ENCODE measurements at places on chromosomes 6 and 20.

DNA sequence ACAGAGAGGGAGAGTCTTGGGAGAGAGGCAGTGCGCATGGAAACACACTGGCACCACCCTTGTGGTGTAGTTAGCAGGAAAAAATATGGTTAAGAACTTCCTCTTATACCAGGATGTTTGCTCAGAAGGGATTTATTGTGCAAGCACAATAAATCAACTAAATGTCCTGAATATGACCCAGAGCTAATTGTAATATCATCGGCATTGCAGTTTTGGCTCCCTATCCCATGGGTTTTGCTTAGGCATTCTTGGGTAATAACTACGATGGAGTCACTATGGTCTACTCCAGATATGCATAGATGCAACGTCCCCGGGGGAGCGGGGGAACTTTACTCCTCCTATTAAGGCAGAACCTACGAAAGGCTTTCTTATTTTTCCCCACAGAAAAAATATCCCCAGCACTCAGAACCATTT, 751.6 kb downstream of the EYS start:
- no peak for DNase-seq

GRCh38 chr6:158249340-158249836, 62.9 kb upstream of the TULP4 start:
- DNase-seq: no peak

GRCh38 chr6:21026576-21027273, 492.5 kb downstream of the CDKAL1 start:
- no peak for DNase-seq

DNA sequence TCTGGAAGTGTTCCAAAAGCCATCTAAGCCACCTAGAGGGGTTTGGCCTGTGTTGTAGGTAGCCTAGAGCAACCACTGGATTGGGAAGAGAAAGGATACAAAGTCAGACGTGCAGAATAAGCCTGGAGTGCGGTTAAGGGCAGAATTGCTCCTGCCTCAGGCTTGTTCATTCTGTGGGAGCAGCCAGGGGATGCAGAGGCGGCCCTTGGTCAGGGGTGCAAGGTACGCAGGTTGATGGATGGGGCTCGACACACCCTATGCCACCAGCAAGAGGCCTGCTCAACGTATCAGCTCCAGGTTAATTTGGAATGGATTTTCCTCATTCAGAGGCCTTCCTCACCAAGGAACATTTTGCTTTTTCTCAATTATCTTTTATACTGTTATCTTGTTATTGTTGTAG, 129.8 kb downstream of the SLC23A2 start:
- no peak for DNase-seq

DNA sequence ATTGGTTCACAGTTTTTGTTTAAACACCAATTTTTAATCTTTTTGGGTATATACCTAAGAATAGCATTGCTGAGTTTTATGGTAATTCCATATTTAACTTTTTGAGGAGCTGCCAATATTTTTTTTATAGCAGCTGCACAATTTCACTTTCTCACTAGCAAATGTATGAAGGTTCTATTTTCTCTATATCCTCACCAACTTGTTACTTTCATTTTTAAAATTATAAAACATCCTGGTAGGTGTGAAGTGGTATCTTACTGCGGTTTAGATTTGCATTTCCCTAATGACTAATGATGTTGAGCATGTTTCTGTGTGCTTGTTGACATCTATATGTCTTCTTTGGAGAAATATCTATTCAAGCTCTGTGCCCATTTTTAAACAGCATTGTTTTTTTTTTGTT, 452.1 kb downstream of the GRIK2 start:
- peak; percentile 0 for DNase-seq

DNA sequence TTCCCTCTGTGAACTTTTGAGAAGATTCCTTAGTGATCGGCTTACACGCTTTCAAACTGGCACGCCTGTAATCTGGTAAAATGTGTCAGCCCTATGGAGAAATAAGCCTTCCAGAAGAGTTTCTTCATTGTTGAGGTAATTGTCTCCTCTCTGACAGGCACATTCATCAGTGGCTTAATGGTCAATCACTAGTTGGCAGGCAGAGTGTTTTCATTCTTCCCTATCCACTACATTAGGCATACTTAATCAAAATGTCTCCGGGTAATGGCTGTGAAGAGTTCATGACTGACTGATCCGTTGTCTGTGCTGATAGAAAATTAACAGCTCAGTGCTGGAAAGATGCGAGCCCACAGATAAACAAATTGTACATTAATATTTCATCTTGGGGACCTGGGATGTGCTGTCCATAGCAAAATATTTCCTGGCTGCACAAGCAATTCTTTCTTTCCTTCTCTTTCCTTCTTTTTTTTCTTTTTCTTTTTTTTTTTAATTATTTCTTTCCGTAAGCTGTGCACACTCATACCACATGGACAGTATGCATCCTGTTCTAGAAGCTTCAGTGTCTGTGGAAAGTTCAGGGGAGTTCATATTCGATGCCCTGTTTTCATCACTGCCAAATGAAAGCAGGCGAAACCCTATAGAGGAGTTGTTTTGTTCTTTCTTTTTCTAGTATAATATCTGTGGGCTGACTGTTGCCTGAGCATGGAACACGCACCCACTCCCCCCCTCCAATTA, 31.4 kb downstream of the TSHZ2 start:
- no peak for DNase-seq

GRCh38 chr6:20673458-20673857, 139.2 kb downstream of the CDKAL1 start:
- DNase-seq: no peak

DNA sequence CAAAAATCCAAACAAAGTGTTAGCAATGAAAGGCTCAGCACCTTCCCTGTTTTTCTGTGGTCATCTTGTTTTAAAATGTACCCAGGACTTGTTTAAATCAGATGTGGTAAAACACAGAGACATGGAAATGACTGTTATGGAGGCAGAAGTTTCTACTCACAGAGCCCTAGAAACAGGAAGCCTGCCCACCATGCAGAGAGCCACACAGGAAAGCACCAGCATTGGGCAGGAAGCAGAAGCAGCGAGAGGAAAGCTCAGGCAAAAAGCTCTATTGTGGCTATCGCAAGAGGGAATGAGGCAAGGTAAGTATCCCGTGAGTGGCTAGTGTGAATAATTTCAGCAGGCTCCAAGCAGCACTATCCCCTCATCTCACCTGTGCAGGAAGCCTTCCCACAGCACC, 42.8 kb downstream of the GPR6 start:
- peak; percentile 11 for DNase-seq

- DNase-seq: no peak
Measured at GRCh38 chr6:154058963-154059680, 20.1 kb downstream of the OPRM1 start.

- DNase-seq: no peak
Measured at GRCh38 chr6:152091851-152092341, 284.4 kb downstream of the ESR1 start.

DNA sequence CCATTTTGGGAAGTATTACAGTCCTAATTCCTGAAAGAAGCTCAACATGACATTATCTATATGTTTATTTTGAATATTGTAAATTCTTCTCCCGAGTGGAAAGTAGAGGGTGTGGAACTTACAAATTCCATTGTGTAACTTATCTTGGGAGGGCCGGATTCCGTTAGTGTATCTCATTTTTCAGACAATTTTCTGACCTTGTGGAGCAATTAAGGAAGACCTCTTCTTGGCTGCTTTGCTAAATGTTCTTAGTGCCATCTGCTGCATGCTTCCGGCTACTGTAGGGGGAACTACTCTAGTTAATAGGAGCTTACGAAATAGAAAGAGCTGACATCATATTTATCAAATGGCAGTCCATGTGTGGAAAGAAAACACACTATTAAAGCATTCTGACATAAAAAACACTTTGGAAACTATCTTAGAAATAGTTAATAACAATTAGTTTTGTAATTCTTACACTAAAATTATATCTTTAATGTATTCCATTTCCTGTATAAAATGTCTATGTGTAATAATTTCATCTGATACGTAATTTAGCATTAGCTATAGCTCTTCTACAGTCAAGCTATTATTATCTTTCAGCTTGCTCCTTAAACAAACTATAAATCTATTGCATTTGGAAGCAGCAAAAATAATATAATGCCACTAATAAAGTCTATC, 41.5 kb upstream of the KCNQ5 start:
- peak; percentile 5 for DNase-seq

GRCh38 chr20:10521068-10521831, 86.1 kb downstream of the SLX4IP start:
- peak; percentile 35 for DNase-seq

GRCh38 chr6:168154263-168154917, 75.4 kb upstream of the FRMD1 start:
- no peak for DNase-seq

- DNase-seq: no peak
Measured at GRCh38 chr6:169891846-169892245, 140.4 kb downstream of the ERMARD start.

GRCh38 chr6:148405894-148406293, 63.3 kb downstream of the SASH1 start:
- no peak for DNase-seq

DNA sequence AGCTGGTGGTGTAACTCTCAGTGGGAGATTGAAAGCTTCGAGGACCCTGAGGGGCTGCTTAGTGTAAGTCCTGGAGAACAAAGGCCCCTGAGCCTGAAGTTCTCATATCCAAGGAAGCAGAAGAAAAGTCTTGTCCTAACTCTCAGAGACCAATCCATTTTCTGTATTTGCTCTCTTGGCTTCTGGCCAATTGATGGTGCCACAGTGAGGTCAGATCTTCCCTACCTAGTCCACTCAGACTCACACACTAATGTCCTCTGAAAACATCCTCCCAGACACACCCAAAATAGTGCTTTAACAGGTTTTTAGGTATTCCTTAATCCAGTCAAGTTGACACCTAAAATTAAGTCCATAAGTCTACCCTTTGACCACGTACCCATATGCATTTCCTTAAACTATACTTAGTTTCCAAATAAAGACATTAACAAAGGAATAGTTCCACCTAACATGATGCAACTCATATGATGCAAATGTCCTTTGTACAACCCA, 29.4 kb downstream of the ZNF292 start:
- DNase-seq: no peak

- no peak for DNase-seq
Measured at GRCh38 chr6:16757332-16757731, 3.9 kb downstream of the ATXN1 start.

GRCh38 chr20:57986666-57987065, 241.8 kb downstream of the ANKRD60 start:
- DNase-seq: no peak

- DNase-seq: no peak
Measured at GRCh38 chr6:133768656-133769295, 120.1 kb upstream of the TCF21 start.

- DNase-seq: no peak
Measured at GRCh38 chr6:20348041-20348440, 53.6 kb upstream of the E2F3 start.

DNA sequence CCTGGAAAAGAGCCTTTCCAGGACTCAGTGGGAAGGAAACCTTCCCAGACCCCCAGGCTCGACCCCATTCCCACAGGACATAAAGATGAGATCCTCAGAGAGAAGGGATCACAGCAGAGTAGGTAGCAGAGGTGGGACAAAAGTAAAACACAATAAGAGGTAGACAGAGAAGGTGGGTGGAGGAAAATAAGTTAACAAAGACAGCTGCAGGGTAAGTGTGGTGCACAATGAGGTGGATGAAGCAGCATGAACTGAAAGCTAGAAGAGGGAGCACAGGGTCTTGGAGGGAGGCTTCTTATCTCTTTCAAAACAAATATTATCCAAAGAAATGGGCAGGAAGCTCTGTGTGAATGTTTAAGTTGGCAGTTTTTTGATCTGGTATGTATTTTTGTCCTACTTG, 14.0 kb upstream of the MAP7 start:
- no peak for DNase-seq

DNA sequence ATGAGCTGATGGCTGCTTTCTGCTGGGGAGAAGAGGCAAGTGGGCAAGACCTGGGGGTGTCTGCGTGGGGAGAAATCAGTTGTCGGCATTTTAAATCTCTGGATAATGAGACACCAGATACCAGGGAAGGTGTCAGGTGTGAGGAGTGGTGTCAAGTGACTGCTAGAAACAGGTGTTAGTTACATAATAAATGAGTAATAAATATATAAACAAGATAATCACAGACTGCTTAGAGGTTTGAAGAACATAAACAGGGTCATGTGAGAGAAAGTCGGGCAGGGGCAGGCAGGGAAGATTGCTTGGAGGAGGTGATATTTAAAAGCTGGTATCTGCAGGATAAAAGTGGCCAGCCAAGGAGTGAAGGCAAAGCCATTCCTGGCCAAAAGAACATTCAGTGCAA, 87.2 kb upstream of the RIN2 start:
- no peak for DNase-seq

GRCh38 chr20:57383447-57384347, 7.5 kb upstream of the RBM38 start:
- no peak for DNase-seq

- DNase-seq: no peak
Measured at GRCh38 chr20:34029415-34029814, 35.7 kb downstream of the RALY start.

DNA sequence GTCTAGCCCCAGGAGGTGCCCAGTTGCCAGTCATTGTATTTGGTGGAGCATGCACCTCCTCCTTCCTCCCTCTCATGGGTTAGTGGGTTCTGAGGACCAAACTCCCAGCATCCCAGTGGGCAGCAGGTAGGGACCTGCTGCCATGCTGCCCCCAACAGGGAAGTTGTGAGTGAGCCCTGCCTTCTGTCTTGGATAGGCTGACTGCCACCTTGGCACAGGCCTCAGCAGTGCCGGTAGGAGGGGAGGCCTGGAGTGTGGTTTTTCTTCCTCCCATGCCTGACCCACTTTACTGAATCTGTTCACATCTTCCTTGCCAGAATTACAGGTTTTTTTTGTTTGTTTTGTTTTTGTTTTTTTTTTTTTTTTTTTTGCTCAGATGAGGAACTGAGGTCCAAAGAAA, 24.5 kb downstream of the PLCG1 start:
- no peak for DNase-seq

DNA sequence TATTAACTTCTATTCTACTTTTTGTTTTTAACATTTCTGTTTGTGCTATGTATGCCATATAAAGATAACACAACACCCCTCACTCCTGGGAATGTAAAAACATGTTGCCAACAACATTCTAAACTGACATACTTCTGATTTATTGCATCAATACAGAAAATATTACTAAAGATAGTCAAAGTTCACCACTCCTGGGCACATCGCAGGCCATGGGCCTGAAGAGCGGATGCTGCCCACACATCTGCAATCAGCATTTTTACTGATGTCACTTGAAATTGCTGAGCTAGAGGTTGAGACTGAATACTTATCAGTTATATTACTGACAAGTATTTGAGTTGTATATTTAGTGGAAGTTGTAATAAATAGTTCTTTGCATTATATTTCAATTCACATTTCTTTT, 711.9 kb upstream of the EPHA7 start:
- DNase-seq: no peak

Measured in activated CD4-positive, alpha-beta T cell treated with anti-CD3 and anti-CD28 coated beads, Interleukin-10, Interleukin-2, amounts not matched to agents 100 ng/mL and 50 ng/mL, durations not matched to agents 16 hours and 8 hours (primary cell).